ENCODE measurements at places on chromosomes 1 and 21.
A peak's percentile ranks its signal among the peaks of the same experiment; 100 is the strongest.

DNA sequence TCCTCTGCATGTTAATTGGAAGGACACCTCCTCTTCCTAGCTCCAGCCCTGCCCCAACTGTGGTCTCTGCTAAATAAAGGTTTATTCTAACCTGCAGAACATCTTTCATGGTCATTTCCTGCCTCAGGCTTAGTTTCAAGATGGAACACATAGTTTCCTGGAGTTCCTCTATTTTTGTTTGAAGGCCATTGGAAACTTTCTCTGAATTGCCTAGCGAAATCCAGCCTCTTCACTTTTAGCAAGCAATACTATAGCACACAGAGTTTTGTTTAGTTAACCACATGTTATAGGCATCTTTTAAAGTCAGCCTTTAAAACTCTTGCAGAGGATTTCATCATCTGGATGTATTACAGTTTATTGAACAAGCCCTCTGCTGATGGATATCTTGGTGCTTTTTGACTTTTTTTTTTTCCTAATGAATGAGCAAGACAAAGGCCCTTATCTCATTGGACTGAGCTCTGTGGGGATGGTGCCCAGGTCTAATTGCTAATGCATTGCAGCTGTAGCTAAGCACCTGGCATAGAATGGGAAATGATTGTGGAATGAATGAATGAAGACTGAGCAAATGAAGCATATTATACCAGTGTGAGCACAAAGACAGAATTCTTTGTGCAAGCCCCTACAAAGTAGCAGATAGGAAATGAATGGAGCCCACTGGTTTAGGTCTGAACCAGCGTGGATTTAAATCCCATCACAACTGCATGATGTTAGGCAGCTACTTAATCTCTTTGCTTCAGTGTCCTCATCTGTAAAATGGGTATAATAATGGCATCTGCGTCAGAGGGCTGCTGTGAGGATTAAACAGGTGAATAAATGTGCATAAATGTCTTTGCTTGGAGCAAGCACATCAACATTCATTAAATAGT, 641 bp upstream of the CFAP107 start:
- DNase-seq, result no peak

- no peak for DNase-seq
These were observed 37.3 kb upstream of the COL18A1 start for GRCh38 chr21:45367402-45368351.

DNA sequence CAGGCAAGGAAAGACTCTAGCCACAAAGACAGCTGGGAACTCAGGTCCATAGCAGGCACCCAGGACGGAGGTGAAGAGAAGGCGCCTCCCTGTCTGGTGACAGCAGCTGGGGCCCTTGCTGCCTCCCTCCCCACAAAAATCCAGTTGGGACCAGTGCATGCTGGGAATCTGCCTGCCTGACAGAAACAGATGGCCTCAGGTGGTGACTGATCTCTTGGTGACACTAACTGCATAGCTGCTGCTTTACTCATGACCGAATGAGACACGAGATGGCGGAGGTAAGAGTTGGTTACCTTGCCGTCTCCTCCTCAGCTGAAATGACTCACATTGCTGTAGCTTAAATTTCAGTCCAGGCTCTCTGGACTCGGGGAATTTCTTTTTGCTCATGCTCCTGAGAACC, 130.3 kb downstream of the FGGY start:
- DNase-seq, result no peak

- no peak for DNase-seq
These were observed 124.2 kb downstream of the KCNN3 start for GRCh38 chr1:154745750-154746425.

DNA sequence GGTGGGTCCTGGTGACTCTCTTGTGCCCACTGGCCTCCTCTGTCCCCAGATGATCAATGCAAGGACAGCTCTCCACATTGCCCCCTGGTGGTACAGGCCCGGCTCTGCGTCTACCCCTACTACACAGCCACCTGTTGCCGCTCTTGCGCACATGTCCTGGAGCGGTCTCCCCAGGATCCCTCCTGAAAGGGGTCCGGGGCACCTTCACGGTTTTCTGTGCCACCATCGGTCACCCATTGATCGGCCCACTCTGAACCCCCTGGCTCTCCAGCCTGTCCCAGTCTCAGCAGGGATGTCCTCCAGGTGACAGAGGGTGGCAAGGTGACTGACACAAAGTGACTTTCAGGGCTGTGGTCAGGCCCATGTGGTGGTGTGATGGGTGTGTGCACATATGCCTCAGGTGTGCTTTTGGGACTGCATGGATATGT, 10.8 kb downstream of the ADAMTSL4 start:
- DNase-seq, result peak; percentile 52

- DNase-seq, result no peak
These were observed 32.0 kb downstream of the SUSD4 start for GRCh38 chr1:223331929-223332328.

DNA sequence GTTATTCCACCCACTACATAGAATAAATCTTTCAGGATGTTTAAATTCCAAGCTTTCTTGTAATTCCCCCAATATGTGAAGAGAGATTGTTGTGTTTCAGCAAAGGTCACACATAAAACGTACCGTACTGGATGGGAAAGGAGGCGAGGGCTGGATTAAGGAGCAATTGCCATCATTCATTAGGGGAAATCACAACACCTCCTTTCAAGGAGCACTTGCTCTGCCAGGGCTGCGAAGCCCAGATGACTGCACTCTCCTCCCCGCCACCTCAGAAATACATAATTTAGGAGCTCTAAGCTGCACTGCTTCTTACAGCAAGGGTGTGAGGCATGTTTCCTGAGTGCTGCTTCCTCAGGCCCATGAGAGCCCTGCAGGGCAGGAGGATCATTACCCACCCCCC, 29.6 kb downstream of the MATN1 start:
- DNase-seq, result no peak

DNA sequence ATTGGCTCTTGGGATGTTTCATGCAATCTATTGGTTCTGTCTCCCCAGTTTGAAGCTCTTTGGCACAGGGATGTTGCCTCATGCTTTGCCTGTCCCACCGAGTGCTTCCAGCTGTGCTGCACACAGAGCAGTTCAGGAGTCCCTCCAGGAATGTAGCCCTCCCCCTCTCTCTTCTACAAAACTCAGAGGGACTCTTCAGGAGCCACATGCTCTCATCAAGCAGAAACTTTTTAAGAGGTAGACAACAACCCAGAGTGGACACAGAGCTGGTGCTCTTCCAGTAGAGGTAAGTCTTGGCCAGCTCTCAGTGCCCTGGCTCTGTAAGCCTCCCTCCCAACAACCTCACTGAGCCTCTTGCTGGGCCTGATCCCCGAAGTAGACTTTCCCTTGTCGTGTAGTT, 11.6 kb upstream of the ZNF697 start:
- no peak for DNase-seq

- DNase-seq, result peak; percentile 85
These were observed 775 bp upstream of the AIM2 start for GRCh38 chr1:159077120-159077961.

GRCh38 chr1:29688471-29689365, 452.4 kb downstream of the PTPRU start:
- DNase-seq, result no peak

GRCh38 chr1:244248426-244248825, 197.3 kb downstream of the ZBTB18 start:
- no peak for DNase-seq

DNA sequence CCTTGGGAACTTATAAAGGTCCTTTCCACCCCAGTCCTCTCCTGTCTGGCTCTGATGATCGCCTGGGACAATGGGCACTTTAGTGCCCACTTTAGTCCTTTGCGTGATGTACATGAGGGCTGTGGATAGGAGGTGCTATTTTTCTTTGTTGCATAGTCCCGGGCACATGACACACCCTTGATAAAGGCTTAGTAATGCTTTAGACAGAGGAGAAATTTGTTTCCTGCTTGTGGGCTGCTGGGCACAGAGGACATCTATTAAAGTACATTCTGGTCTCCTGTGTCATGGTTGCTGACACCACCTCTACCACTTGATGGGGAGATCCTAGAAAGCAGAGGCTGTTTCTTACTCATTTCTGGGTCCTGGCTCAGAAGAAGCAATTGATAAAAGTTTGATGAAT, 5.4 kb upstream of the KNCN start:
- DNase-seq, result no peak

GRCh38 chr1:228697207-228698016, 37.9 kb upstream of the RHOU start:
- DNase-seq, result no peak

- no peak for DNase-seq
These were observed 65.2 kb upstream of the ARHGEF16 start for GRCh38 chr1:3389093-3389833.

DNA sequence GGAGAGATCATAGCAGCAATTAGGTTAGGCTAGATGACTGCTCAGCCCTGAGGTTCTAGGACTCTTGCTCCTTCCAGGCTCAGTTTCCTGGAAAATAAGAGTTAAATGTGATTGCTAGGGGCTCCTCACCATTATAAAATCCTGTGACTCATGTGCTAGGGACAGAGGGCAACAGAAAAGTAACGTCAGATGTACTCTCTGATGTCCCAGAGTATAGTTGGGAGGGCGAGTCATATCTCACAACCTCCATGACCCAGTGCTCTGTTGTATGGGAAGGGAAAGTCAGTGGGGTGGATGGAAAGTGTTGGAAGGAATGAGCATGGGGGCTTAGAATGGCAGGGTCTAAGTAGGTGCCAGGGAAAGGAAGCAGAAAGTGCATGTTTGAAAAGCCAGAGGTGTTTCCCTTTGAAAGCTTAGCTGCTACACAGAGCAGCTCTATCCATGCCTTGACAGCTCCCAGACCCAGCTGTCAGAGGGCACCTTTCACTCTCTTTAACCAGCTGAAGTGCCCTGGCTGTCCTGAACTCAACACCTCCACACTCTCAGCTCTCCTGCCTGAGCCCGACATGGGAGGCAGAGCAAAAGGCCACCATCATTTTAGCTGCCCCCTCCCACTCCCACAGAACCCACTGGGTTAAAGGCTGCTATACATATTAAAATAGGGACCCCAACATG, 11.6 kb downstream of the GJA5 start:
- no peak for DNase-seq

DNA sequence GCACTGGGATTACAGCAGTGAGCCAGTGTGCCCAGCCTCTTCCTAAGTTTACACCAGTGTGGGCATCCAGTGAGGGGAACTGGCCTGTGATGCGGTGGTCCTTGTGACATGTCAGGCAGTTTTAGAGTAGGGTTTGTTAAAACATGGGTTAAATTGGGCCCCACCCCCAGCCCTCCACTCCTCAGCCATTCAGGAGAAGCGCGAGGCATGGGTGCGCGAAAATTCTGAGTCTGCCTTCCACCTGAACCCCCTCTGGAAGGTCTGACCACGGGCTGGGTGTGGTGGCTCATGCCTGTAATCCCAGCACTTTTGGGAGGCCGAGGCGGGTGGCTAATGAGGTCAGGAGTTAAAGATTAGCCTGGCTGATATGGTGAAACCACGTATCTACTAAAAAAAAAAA, 51.7 kb downstream of the SKI start:
- no peak for DNase-seq

DNA sequence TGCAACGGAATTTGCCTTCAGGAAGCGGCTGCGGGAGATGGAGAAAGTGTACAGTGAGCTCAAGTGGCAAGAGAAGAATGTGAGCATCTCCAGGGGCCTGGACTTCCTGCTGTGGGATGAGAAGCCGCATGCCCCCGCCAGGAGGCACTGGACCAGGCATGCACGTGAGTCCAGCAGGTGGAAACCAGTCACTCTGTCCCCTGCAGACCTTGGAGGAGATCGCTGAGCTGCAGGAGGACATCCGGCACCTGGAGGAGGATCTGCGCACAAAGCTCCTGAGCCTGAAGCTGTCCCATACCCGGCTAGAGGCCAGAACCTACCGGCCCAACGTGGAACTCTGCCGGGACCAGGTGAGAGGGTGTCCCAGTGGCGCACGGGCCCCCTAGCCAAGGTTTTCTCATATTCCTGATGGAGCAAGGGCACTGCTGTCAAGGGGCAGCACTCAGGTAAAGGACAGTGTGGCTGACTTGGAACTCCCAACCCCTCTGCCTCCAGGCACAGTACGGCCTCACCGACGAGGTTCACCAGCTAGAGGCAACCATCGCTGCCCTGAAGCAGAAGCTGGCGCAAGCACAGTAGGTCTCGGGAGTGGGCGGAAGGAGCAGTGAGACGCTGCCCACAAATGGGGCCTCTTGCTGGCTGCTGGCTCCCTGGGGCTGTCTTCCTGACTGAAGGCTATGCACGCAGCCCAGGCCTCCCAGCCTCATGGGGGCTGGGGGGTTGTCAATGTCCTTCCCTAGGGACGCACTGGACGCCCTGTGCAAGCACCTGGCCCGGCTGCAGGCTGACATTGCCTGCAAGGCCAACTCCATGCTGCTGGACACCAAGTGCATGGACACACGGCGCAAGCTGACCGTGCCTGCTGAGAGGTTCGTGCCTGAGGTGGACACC, 1.2 kb upstream of the ADPRS start:
- no peak for DNase-seq

- DNase-seq, result no peak
These were observed 138.0 kb upstream of the CD34 start for GRCh38 chr1:208048904-208049303.

DNA sequence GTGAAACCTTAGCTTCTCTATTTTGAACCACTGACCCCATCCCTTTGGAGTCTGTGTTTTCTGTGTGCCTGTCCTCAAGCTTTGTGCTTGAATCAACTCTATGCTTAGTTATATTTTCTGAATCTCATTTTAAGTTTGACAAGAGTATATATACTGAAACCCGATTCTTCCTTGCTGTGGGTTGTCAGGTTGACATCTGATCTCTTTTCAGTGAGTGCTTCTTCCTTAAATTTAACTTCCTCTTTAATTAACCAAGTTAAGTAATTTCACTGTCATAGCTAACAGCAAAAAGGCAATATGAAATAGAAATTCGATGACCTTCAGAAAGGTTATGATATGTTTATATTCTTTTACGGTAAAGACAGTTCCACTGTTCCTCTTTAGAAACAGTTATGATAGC, 69.4 kb downstream of the C1orf21 start:
- DNase-seq, result no peak

GRCh38 chr1:46489638-46490405, at the start of gene DMBX1:
DMBX1 (plus strand) TSS chr1:46489836; CDS start chr1:46507011, 17,175 bp downstream.
- no peak for DNase-seq

DNA sequence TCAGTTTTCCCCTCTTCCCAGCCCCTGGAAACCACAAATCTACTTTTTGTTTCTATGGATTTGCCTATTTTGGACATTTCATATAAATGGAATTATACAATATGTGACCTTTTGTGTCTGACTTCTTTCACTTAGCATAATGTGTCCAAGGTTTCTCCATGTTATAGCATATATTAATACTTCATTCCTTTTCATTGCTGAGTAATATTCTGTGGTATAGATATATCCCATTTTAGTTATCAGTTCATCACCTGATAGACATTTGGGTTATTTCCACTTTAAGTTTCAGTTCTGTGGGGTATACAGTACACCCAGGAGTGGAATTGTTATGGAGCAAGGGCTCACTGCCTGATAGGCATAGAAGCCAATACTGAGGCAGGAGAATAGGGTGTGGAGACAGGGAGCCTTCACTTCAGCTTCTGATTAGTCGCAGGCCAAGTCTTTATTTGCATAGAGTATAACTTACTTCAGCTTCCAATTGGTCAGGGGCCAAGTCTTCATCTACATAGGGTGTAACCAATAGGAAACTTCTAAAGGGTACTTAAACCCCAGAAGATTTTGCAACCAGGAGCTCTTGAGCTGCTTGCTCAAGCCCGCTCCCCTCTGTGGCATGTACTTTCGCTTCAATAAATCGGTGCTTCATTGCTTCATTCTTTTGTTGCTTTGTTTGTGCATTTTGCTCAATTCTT, 8.3 kb upstream of the NVL start:
- DNase-seq, result no peak

All from stimulated activated CD4-positive, alpha-beta T cell treated with anti-CD3 and anti-CD28 coated beads, TNF-alpha, amount 100 ng/mL, for 4 hours (primary cell).